ENCODE measurements at places on chromosomes 3 and 15.

- DNase-seq, result no peak
Measured at GRCh38 chr3:184981071-184981470, 169.1 kb downstream of the VPS8 start.

DNA sequence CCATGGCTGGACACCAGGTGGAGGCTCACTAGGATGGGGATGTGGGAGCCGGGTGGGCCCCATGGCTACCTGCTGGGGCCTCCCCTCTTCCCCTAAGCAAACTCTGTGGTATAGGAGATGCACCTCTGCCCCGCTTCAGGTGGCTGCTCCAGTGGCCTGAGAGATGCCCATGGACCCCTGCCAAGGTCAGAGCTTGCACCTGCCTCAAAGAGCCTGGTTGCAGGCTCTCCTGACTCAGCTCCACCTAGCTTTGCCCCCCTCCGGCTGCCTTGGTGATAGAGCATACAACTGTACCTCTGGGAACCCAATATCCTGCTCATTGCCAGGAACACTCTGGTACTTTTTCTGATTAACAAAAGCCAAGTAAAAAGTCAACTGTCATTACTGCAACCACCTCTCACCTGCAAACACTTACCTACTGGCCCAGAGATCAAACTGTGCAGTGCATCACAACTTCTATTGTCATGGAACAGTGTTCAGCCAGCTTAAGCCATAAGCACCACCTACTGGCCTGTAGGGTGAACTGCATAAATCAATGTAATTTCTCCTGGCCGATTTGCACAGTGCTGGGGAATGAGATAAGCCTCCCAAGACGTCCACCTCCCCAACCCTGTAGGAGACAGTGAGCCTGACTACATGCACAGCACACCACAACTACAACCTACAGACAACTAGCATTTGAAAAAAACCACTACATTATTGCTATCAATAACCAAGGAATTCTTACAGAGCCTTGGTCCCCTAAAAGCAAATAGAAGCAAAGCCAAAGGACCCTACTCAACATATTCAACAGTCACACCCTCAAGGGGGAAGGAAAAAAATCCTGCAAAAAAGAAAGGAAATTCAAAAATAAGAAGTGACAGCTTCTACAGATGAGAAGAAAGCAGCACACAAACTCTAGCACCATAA is 352.4 kb upstream of the ARHGEF26 start:
- DNase-seq, result peak; percentile 49

DNA sequence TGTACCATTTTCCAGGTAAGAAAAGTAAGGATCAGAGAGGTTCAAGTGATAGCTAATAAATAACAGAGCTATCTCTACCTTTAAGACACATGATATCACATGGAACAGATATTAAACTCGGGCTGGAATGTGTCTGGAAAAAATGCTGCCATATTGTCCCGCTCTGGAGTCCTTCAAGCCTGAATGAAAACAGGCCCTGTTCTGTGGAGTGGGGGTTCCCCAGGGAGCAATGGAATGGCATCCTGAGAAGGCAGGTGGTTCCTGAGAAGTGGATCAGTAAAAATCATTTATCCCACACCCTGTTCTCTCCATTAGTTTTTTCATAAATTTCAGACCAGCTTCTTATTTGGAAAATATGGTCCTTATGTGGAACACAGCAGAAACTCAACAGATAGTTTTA is 57.3 kb upstream of the PRTG start:
- no peak for DNase-seq

- no peak for DNase-seq
Measured at GRCh38 chr3:167653760-167654159, at the start of gene WDR49. Gene WDR49, minus strand, starts transcription at chr3:167653942. Its CDS starts 517 bp downstream, at chr3:167653425.

DNA sequence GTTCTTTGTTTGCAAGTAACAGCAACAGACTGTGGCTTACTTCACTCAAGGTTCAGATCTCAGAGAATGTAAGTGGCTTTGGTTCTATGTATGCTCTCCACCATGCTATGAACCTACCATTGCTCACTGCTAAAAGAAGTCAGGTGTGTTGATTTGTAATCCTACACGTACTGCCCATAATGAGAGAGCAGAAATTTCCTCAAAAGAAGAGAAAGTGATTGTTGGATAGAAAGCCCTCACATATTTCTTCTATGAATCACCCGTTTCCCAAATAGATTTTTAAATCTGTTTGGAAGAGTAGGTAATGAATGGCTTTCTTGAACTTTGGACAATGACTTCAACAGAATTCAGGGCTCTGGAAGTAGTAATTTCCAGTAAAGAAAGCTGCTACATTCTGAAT is 565.4 kb downstream of the ROBO2 start:
- no peak for DNase-seq

DNA sequence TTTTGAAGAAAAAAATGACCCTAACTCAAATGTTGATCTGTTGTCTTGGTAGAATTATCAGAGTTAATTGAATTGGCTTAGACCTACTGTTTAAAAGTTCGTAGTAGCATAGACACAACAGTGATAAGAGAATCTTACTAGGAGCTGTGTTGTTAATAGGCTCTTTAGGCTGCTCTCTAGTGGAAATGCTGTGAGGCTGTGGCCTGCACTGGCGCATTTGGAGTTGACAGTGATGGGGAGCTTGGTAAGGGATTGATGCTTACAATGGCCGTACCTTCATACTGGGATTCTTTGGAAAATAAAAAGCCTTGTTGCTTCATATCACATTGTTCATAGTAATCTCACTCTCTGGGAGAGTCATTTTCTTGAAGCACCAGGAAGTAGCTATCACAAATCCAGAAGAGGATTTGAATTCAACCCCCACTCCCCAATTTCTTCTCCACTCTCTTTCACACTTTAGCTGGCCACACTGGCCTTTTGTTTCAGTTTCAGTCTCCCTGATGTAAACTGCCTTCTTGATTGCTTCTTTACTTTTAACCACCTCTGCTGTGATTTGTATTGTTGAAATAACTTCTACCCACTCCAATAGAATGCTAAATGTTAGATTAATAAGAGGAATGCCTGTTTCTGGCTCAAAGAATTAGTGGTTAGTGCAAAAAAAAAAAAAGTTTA is 56.6 kb downstream of the CEP63 start:
- DNase-seq, result no peak

GRCh38 chr15:25864966-25865365 is 1.8 kb upstream of the ATP10A start:
- no peak for DNase-seq

DNA sequence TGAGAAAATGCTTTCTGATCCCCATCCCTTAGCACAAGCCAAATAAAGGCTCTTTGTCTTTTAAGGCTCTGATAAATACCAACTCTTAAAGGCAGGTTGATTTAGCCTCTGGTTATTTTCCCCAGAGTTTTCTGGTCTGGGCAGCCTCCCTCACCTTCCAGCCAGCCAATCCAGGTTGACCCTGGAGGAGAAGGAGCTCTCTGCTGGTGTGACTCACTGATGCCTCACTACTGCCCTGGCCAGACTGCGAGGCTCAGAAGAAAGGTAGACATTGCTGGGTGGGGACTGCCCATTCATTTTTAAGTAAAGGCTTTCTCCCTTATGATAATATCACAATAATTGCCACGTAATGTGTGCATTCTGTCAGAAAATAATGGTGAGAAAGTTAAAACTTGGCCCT is 37.1 kb downstream of the SLCO3A1 start:
- DNase-seq, result no peak

All from NCI-H146 (cell line).